Vein endothelial cell (primary cell): ENCODE measurements at places on chromosomes 5 and 9. TPM values are rescaled to one million over a fixed set of nuclear protein-coding genes. Genes with fewer than 3 reads are reported as not detected.

The SLC45A2 gene
- 0.10 TPM in 1 of 2 replicates, not detected in the other for total RNA-seq

The NUDT2 gene
- 28.6 and 34.9 TPM in 2 replicates for total RNA-seq

The SPATA31D3 gene
- total RNA-seq = not detected in 2 replicates

The RASA1 gene
- total RNA-seq = 41.8 and 47.4 TPM in 2 replicates

The PLPP6 gene
- total RNA-seq = 8.8 and 9.5 TPM in 2 replicates

The HSD17B3 gene
- total RNA-seq = not detected in 2 replicates

The CA9 gene
- total RNA-seq = 0.10 TPM in 1 of 2 replicates, not detected in the other

The WNT8A gene
- under 0.01 TPM in 1 of 2 replicates, not detected in the other for total RNA-seq

The GRIN1 gene
- total RNA-seq = 0.10 TPM in 1 of 2 replicates, not detected in the other

The GABRG2 gene
- total RNA-seq = not detected in 2 replicates

The FOXD4 gene
- total RNA-seq = under 0.01 and 0.19 TPM in 2 replicates
